WTC11 (cell line): ENCODE measurements at places on chromosomes 7 and 10. TPM values are rescaled to one million over a fixed set of nuclear protein-coding genes. Genes with fewer than 3 reads are reported as not detected.
A peak's percentile ranks its signal among the peaks of the same experiment; 100 is the strongest.

DNA sequence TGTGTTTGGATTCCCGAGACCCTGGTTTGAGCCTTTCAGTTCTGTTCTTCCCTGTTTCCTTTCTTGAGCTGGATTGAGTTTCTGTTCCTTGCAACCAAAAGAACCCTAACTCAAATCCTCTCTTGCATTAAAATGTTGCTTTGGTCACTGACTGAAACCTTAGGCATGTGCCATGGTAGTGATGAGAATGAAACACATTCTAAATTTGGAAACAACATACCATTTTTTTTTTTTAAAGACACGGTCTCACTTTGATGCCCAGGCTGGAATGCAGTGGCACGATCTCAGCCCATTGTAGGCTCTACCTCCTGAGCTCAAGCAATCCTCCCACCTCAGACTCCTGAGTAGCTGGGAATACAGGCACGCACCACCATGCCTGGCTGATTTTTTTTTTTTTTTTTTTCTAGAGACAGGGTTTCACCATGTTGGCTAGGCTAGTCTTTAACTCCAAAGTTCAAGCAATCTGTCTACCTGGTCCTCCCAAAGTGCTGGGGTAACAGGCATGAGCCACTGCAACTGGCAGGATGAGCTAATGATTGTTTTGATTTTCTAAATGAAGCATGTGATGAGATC, 8.4 kb downstream of the THAP5 start:
- H3K27ac ChIP-seq: peak overlapping the region; percentile 51
- H3K36me3 ChIP-seq: peaks cover 37% of the 10 kb centered on the region
- peaks cover 3% of the 10 kb centered on the region; the same call in 1 of the 2 replicates for H3K27me3 ChIP-seq
- DNase-seq: no peak

DNA sequence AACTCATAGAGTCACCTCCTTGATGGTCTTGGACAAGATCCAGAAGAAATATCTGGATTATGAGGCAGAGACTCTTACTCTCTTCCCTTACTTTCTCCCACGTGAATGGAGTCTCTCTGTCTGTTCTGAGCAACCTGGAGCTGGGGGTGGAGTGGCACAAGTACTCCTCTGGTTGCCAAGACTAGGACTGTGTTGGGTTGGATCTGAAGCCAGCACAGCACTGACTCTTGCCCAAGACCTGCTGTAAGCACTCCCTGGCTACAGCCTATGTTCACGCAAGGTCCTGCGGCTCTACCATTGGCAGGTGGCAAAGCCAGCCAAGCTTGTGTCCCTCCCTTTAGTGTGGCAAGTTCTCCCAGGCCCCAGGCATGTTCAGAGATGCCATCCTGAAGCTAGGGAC, 488.2 kb upstream of the NRG3 start:
- no peak overlapping the region for H3K27ac ChIP-seq
- H3K27me3 ChIP-seq: no peaks in the 10 kb centered on the region
- H3K4me3 ChIP-seq: no peak overlapping the region
- no peaks in the 10 kb centered on the region for H3K36me3 ChIP-seq
- H3K4me1 ChIP-seq: no peaks in the 10 kb centered on the region

Gene MMP21
- total RNA-seq: not detected in 3 replicates

Gene ETV1
- 74.9 to 81.4 TPM (median 76.6 TPM) in 3 replicates for total RNA-seq

DNA sequence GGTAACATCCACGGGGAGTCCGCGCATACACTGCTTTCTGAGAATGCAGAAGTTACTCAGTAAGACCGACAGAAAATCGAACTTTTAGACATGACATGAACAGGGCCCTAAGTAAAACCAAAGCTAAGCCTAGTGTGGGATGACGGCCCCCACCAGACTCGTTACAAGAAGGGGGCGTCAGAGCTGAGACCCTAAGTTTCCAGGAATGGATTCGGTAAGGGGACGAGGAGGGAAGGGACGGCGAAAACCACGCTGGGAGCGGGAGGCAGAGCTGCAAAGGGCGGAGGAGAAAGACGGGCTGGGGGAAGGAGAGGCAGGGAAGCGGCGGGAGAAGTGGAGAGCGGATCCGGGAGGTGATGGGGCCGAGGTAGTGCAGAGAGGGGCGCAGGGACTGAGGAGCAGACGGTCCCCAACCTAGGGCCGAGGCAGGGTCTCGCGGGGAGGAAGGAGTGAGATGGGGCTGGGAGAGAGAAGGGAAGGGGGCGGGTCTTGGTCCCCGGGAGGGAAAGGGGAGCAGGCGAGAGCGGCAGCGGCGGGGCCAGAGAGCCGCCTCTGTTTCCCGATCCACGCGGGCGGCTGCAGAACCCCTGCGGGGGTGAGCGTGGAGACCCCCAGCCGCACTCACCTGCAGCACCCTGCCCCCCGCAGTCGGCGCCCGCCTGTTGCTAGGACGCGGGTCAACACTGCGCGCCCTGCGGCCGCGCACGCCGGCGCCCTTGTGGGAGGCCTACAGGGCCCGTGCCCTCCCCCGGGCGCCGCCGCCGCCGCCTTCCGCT, 513 bp downstream of the ODAD2 start:
- H3K4me3 ChIP-seq: peak overlapping the region; percentile 94
- H3K27me3 ChIP-seq: no peaks in the 10 kb centered on the region; the same call in 1 of the 2 replicates
- DNase-seq: peak; percentile 73
- H3K4me1 ChIP-seq: peaks cover 37% of the 10 kb centered on the region
- H3K27ac ChIP-seq: peak overlapping the region; percentile 47; the same call in 1 of the 2 replicates
- H3K36me3 ChIP-seq: no peaks in the 10 kb centered on the region

Gene CUL2
- total RNA-seq: 32.0 to 38.3 TPM (median 32.5 TPM) in 3 replicates

Gene GPER1
- 0.28 to 0.87 TPM (median 0.41 TPM) in 3 replicates for total RNA-seq

Gene LBX1
- not detected in 3 replicates for total RNA-seq

- H3K36me3 ChIP-seq: peaks cover 2% of the 10 kb centered on the region; the same call in 1 of the 2 replicates
- no peak overlapping the region for H3K27ac ChIP-seq
- H3K4me1 ChIP-seq: no peaks in the 10 kb centered on the region
- H3K27me3 ChIP-seq: no peaks in the 10 kb centered on the region
- no peak overlapping the region for H3K4me3 ChIP-seq
Observed at GRCh38 chr7:138282997-138283396, 177.1 kb upstream of the TRIM24 start.

GRCh38 chr10:127427926-127428325, 121.2 kb upstream of the NPS start:
- no peaks in the 10 kb centered on the region for H3K27me3 ChIP-seq
- peaks cover 43% of the 10 kb centered on the region for H3K36me3 ChIP-seq
- peaks cover 11% of the 10 kb centered on the region for H3K4me1 ChIP-seq
- no peak for DNase-seq
- H3K27ac ChIP-seq: peak overlapping the region; percentile 9; the same call in 1 of the 2 replicates

Gene ZDHHC6
- 22.1 to 24.5 TPM (median 23.6 TPM) in 3 replicates for total RNA-seq
